ENCODE measurements at places on chromosomes 2 and 18.

DNA sequence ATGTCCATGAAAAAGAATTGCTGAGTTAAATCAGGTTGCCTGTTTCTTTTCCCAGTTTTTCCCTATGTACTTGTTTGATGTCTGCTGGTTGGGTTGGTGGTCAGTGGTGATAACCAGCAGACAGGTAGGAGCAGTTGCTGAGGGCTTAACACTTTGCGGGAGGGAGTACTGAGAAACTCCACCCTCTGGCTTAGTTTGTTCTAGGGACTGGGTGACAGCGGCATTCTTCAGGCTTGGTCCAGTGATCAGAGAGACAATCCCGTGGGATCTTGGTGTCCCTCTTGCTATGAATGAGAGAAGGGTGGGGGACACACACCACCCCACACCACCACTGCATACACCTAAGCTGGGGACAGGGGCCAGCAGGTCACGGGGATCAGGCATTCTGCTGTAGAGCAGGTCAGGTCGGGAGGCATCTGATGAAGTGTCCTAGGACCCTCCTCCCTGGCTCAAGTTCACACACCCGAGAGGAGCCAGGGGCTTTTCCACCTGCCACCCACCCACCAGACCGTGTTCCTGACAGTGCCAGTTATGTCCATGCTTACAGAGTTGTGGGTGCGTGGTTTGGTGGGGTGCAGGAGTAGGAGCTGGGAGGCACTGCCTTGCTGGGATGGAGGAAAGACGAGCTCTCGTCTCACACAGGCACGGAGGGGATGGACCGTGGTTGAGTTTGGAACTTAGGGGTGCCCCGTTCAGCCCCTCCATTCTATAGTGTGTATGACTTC is 21.3 kb upstream of the ALLC start:
- DNase-seq, result no peak

DNA sequence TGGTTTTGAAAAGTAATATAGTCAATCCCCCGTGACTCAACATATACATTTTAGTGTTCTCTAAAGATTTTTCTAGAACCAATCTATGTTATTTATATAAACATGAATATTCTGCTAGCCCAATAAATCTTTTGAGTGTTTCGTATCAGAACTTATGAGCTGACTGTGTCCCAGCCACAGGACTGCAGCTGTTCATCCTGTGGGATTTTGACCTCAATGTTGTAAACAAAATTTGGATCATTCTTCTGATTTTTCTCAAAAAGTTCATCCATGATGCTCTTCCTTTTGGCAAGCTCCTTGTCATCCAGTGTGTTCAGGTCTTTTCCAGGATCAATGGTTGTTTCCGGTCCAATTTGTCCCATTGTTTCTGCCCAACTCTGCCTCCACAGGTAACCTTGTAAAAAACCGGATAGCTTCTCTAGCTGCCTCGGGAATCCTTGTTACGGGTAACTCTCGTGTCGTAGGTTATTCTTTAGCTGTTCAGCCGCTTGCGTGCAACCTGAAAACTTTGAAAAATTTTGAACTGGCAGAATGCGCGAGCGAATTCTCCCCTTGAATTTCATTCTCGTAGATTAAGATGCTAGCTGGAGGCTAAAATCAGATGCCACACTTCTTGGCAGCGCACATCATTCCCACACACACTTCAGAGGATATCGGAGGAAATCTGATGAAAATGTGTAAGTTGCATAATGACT is 195.2 kb downstream of the SH3BP4 start:
- no peak for DNase-seq

DNA sequence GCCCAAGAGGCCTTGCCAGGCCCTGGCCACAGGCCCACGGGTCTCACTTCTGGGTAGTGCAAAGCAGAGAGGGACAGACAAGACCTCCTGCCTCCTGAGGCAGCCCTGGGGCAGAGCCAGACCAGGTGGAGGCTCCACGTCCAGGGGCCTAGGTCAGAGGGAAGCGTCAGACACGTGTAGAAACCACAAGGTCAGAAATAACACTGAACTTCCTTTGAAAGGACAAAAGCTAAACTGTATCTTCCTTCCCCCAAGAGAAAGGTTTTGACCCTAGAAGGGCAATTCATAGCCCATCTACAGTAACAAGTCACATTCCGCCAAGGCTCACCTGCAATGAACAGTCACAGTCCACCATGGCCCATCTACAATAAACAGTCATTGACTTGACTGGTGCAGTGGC is 17.9 kb downstream of the SDC1 start:
- no peak for DNase-seq

DNA sequence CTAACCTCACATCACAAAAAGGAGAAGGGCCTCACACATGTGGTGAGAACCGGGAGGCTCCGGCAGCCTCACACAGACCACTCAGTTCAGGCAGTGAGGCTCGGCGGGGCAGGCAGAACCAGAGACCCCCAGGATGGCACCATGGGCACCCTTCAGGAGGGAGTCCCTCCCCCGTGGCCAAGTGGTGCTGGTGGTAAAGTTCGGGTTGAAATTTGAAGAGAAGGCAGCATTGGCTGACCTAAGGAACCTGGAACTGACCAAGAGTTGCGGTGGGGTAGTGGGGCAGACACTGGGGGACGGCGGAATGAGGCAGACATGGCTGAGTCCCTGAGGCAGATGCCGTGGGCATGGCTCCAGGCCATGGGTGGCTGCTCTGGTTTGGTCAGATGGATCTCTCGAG is 239.3 kb upstream of the MYT1L start:
- no peak for DNase-seq

GRCh38 chr2:106572541-106573450 is 85.6 kb downstream of the CD8B2 start:
- no peak for DNase-seq

- DNase-seq, result no peak
These were observed 256.7 kb downstream of the HDAC4 start for GRCh38 chr2:239143858-239144712.

Data from GM04503 (cell line).